Activated T-cell treated with anti-CD3 and anti-CD28 coated beads for 48 hours (primary cell): ENCODE measurements at places on chromosomes 12 and 14.

DNA sequence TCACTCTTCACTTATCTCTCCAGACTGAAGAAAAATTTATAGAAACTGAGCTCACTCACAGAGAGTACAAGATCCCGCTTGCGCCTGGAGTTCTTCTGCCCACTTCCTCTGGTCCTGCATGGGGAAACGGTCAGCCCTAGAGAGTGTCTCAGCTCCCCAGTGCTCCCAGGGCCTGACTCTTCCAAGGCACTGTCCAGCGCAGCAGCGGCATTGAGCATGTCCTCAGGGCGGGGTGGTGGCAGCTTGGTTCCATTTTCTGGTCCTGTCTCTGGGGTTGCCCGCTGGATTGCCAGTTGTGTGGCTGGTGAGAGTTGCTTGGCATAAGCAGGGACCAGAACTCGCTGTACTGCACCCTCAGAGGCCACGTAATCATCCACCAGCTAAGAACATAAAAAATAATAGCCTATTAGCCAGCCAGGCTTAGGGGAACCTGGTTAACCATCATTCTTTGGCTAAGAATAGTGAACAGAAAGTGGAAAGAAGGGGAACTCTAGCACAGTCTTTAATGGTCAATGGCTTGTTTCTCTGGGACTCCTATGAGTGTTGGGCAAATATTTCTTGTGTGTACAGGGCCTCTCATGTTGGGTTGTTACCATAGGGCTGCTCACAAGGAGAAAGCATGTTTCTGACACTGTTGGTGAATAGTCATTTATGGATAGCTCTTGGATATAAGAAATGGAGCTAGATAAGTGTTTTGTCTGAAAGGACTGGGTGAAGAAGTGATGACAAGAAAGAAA lies 13.7 kb upstream of the AJUBA start:
- DNase-seq, result no peak

DNA sequence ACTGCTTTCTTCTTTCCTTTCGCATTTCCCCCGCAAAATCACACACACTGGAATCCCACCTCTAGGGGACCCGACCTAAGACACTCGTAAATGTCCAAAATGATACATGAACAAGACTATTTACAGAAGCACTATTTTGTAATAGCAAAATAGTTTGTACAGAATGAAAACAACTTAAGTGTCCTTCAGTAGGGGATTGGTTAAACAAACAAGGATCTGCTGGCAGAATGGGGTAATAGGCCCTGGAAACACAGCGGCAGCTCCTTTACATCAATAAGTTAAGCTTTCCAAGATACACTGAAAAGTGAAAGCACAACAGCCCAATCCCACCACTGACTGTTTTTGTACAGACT lies 48.8 kb downstream of the LTBP2 start:
- DNase-seq, result no peak

- no peak for DNase-seq
These were observed 60.0 kb downstream of the HRK start for GRCh38 chr12:116821291-116821690.

- DNase-seq, result no peak
These were observed 5.0 kb downstream of the MGST1 start for GRCh38 chr12:16352481-16352880.

- no peak for DNase-seq
These were observed 105.2 kb upstream of the RPH3A start for GRCh38 chr12:112686373-112686772.

GRCh38 chr14:48628870-48629269 lies 953.5 kb upstream of the MDGA2 start:
- no peak for DNase-seq

GRCh38 chr14:101025696-101026095 lies 122.2 kb upstream of the RTL1 start:
- no peak for DNase-seq

DNA sequence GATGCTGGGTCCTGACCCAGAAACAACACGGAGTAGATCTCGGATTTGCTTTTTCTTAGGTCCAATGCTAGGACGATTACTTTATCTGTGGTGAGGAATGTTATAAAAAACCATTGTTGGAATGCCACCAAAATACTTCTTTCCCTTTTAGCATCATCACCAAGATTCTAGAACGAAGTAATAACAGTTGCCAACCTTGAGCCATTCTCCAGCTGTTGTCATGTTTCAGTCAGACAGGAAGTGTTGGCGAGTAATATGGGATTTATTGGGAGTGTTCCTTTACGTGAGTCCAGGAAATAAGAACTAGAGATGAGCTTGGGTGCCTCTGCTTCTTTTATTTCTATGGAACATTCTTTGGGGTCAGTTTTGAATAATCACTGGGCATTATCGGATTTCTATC lies 892.9 kb downstream of the DIO2 start:
- no peak for DNase-seq

DNA sequence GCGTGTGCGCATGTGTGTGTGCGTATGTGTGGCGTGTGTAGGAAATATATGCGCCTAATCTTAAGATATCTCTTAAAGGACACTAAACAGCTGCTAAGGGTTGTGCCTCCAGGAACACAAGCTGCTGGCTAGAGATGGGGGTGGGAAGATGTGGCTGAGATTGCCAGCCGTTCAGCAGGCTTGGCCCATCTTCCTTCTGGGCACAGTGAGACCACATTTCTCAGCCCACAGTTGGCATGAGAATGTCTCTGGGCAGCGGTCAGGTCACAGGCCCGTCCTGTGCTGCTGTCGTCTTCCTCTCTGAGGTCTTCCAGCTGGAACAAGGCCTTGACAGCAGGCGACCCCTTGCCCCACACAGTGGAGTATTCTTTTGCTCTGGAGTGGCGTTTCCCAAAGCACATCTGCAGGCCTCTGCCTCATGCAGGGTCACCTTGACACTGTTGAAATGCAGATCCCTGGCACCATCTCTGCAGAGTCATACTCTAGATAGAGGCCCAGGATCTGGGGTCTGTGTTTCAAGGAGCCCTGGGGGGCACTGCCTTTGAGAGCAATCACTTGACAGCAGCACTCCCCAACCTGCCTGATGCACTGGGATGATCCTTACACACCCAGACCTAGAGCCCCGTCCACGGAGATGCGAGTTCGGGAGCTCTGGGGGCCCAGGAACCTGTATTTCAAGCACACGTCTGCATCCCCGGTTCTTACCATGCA lies 335.5 kb upstream of the SFSWAP start:
- no peak for DNase-seq

GRCh38 chr14:71284048-71284447 lies 376.8 kb downstream of the PCNX1 start:
- DNase-seq, result no peak

DNA sequence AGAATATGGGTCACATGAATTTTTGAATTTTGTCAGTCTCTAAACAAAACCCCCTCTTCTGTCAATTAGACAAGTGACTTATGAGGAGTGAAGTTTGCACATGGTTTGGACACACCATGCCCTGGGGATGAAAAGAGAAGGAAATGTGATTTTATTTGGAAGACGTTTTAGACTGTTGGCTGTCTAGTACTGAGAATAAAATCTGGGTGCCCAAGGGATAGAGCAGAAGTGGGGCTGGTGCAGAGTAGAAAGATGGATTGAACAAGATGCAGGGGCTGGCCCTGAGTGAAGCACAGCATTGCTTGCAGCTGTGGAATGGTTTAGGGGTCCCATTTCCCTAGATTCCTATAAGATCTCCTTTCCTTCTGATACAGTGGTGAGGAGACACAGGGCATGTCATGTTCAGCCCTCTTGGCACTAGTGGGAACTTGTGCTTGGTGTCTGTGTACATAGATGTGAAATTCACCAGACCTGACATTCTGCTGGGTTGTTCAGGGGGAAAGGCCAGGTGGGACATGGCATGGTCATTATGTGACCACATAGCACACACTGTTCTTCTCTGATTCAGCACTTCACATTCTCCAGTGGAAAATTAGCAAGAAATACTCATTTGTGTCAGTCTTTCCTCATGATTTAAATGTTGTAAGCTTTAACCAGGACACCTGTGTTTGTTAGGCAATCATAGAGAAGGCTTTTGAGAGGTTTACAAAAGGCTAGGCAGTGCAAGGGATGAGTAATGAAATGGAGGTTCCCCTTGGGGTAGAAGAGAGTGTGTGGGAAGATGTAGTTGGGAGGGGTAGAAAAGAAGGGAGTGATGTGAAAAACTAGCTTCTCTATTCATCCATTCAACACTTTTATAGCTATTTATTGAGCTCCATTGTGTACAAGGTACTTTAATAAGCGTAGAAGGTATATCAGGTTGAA lies 202.3 kb upstream of the IGF1 start:
- DNase-seq, result no peak

GRCh38 chr12:106980944-106981343 lies 6.0 kb downstream of the MTERF2 start:
- no peak for DNase-seq
